Stimulated activated CD8-positive, alpha-beta memory T cell treated with anti-CD3 and anti-CD28 coated beads, Interleukin-12 subunit alpha, Interleukin-12 subunit beta, amount 100 ng/mL, for 4 hours (primary cell): ENCODE measurements at places on chromosomes 12 and 14.

DNA sequence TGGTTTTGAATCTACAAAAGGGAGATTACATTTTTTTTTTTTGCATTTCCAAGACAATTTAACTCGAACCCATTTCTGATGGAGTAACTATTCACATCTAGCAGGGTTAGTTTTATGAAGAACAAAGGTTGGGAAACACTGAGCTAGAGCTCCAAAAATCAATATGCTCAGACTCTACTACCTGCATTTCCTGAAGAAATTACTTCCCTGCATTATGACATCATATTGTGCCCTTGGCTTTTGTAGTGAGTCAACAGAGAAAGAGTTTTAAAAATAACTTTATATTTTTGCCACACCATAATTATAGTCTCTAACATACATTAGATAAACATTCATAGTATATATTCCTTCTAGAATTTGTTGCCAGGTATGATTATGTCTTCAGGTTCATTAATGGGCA is 14.8 kb downstream of the GRIP1 start:
- no peak for DNase-seq

DNA sequence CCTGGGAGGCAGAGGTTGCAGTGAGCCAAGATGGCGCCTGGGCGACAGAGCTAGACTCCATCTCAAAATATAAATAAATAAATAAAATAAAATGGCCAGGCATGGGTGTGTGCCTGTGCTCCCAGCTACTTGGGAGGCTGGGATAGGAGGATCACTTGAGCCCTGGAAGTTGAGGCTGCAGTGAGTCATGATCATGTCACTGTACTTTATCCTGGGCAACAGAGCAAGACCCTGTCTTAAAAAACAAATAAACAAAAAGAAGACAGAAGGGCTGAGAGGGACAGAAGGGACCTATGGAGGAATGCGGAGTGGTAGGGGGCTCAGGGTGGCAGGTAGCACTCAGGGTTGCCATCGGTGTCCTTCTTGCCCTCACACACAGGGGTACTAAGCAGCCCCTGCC is 40.8 kb downstream of the PRPF40B start:
- DNase-seq, result no peak

DNA sequence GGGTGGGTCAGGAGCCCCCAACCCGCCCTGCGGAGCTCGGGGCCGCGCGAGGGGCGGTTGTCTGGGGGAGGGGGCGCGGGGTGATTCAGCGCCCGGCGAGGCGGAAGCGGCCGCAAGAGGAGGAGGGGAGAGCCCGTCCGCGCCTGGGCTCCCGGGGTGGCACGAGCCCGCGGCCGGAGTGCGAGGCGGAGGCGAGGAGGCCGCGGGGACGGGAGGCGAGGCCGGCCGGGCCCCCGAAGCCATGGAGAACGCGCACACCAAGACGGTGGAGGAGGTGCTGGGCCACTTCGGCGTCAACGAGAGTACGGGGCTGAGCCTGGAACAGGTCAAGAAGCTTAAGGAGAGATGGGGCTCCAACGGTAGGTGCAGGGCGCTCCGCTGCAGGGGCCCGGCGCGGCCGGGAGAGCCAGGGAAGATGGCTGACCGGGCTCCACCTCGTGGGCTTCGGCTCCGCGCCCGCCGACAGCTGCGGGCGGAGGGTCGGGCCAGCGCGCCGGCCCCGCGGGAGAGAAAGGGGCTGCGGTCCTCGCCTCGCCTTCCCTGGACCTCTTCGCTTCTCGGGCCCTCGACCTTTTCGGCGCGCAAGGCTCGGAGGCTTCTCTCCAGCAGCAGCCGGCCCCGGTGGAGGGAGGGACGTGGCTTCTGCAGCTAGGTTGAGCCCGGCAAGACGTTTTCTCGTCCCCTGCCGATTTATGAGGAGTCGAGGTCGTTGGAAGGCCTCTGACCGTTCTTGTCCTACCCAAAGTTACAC is 677 bp downstream of the ATP2A2 start:
- peak; percentile 20 for DNase-seq

GRCh38 chr12:114141921-114142564 is 175.9 kb upstream of the RBM19 start:
- no peak for DNase-seq
